ENCODE measurements at places on chromosomes 13 and 19.
A peak's percentile ranks its signal among the peaks of the same experiment; 100 is the strongest.

DNA sequence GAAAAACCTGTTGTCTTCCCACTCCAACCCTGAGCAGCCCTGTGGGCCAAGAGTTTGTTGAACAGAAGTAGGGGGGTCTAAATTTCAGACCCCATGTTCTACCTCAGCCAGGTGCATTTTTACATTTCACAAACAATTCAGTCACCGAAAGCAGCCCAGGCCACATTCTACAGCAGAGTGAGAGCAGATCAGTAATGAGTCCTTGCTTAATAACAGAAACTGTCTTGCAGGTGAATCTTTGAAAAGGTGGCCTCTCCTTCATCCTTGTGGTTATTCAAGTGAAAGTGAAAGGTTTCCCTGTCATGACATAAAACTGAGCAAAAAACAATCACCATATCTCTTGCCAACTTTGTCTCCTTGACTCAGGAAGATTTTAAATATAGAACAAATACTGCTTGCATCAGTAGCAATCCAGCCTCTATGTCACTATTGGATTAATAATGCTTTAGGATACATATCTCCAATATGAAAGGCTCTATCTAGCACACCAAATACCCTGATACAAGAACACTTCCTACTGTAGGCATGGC, 670.2 kb downstream of the DIAPH3 start:
- no peak for DNase-seq

- no peak for DNase-seq
These were observed 15.7 kb downstream of the MRPS12 start for GRCh38 chr19:38946229-38947010.

- DNase-seq, result no peak
These were observed 50.4 kb downstream of the RASA3 start for GRCh38 chr13:114081761-114082681.

- DNase-seq, result no peak
These were observed 682.6 kb upstream of the SGCG start for GRCh38 chr13:22497991-22498780.

- DNase-seq, result no peak
These were observed 23.4 kb downstream of the RDH8 start for GRCh38 chr19:10036601-10037071.

GRCh38 chr19:48636859-48637448, at the start of gene DBP:
DBP (minus strand) TSS chr19:48637379; CDS start chr19:48636994, 385 bp downstream.
- peak; percentile 64 for DNase-seq

DNA sequence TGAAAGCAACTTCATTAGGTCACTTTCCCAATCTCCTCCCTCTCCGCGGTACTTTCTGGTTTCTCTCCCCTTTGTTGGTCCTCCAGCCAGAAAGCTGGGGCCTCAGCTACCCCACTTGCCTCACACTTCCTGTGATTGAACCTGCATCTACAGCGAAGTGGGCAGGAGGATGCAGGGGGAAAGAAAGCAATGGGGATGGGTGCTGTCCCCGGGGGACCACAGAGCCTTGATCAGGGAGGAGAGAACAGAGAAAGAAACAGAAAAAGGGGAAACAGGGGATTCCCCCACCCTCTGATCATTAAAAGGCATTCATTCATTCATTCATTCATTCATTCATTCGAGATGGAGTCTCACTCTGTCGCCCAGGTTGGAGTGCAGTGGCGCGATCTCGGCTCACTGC, 74.2 kb downstream of the TRPM4 start:
- DNase-seq, result no peak

DNA sequence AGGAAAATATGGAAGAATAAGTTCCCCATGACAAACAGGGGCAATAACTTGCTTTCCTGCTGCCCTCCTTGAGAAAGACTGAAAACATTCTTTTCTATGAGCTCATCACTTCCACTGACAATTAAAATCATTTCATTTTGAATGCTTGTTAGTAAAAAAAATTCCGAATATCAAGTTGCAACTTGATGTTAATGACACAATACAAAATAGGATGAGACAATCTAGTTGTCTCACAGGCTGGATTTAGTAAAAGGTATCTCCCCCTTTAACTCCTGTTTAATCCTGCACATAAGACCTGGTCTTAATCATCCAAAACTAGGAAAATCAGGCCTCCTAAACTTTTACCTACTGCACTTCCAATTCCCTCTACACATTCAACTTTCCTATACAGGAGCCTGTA, 24.7 kb downstream of the IRS2 start:
- DNase-seq, result no peak

Data from GM19239 (cell line).